ENCODE measurements at places on chromosomes 1 and 21.
A peak's percentile ranks its signal among the peaks of the same experiment; 100 is the strongest.

DNA sequence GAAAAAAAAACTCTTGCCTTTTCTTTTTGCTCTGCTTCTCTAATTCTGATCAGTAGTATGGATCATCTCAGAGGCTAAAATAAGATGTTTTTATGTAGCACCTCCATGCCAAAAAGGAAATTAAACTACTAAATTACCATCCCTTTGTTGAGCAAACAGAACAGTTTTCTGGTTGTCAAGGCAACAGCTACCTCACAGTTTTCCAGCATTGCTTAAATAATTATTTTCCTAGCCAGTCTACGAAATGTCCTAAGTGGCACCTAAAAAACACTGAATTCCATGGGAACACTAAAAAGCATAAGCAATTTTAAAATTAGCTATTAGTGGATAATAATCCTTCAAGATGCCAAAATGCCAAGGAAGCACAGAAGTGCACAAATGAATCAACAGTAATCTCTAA, 61.7 kb downstream of the ARID4B start:
- no peak for DNase-seq

DNA sequence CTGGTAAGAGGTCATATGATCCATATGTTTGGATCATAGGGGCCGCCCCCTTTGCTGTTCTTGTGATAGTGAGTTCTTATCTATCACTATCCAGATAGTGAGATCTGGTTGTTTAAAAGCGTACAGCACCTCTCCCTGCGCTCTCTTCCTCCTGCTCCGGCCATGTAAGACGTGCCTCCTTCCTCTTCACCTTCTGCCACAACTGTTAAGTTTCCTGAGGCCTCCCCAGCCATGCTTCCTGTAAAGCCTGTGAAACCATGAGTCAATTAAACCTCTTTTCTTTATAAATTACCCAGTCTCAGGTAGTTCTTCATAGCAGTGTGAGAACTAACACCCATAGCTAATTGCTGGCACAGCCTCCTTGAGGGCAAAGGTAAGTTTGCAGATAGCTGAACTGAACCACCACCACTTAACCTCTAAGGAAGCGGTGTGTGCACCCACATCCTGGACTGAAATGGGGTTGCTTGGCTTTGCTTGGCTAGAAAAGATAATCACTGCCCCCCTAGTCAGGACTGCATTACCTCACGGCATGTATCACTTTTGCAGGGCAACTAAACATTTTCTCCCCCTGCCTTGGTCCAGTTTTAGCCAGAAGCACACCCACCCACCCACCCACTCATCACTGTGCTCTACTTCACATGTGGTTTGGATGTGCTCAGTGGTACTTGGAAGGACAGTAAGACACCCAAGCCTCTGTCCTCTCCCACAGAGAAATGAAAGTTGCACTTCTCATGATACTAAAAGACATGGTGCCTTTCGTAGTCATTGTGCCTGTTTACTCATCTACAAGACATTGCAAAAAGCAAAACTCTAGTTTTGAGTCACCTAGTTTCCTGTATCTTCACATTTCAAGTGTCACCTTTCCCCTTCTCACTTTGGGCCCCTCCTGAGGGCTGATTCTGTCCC, 23.1 kb upstream of the PTAFR start:
- DNase-seq, result peak; percentile 88

DNA sequence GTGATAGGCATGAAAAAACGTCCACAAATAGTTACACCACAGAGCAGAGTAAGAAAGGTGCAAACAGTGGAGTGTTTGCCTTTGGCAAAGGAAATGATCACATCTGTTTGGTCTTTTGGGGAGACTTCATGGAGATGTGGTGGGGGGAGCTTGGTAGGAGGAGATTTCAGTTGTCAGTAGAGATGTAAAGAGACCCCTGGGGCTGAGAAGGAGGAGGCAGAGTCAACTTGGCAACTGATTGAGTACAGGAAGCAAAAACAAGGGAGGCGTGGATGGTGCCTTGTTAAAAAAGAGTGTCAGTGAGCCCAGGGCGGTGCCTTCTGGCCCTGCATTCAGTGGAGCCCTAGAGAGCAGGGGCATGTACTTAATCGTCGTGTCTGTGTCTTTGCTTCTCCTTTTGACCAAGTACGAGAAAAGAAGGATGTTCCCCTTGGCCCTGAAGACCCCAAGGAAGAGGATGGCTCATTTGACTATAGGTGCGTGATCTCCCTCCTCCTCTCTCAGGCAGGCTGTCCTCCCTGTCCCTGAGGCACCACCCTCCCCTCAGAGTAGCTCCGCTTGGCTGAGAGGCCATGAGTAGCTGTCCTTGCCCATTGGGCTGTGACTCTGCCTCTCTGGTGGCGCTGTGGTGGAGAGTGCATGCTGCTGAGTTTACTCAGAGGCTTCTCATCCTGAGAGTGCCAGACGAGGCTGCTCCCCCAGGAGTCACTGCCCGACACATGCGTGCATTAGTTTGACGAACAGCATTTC, 30.4 kb upstream of the CNTN2 start:
- DNase-seq, result no peak

- no peak for DNase-seq
Observed at GRCh38 chr1:51906306-51907078, 28.0 kb upstream of the NRDC start.

- no peak for DNase-seq
Observed at GRCh38 chr1:240395336-240395735, 216.6 kb downstream of the GREM2 start.

DNA sequence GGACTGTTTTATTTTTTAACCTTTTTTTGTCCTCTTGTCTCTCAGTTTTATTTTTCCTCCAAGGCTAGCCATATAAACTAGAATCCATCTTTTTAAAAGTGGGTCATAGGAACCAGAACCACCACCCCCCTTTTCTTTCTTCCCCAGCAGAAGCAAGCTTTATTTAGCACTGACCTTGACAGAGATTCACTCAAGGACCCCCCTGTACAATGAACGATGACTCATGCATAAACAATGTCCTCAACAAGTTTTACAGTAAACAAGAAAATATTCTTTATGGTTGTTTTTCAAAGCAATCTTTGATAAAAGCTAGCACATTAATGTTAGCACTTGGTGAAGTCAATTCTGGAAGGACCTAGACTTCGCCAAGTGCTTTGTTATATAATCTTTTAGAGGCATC, 14.1 kb downstream of the PKN2 start:
- no peak for DNase-seq

GRCh38 chr1:56578138-56578962, 1.0 kb downstream of the PLPP3 start:
- peak; percentile 38 for DNase-seq

- DNase-seq, result peak; percentile 60
Observed at GRCh38 chr1:50968821-50969610, 1.0 kb upstream of the CDKN2C start.

- no peak for DNase-seq
Observed at GRCh38 chr1:247090455-247090854, 11.8 kb upstream of the ZNF670 start.

DNA sequence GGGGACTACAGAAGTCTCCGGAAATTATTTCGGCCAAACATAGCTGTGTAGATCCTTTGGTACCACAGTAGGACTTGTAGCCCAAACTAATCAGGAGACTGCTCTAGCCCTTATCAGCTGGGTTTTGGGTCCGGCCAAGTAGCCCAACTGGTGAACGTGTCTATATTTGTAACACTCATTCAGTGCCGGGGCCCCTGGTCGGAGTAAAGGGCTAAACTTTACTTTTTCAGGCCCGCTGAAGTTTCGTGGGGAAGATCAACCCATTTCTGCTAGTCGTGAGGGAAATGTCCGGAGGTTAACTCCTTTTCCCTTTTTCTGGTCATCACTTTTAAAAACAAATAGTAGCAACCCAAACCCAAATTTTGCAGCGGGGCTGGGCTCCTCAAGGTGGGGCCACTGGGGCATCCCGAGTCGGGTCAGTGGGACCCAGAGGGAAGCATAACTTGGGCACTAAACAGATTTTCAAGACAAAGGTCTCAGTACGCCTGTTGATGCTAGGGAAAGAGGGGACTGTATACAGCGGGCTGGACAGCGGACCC, 1.7 kb downstream of the LHX9 start:
- DNase-seq, result no peak

- no peak for DNase-seq
Observed at GRCh38 chr1:2330519-2331199, 60.7 kb downstream of the MORN1 start.

DNA sequence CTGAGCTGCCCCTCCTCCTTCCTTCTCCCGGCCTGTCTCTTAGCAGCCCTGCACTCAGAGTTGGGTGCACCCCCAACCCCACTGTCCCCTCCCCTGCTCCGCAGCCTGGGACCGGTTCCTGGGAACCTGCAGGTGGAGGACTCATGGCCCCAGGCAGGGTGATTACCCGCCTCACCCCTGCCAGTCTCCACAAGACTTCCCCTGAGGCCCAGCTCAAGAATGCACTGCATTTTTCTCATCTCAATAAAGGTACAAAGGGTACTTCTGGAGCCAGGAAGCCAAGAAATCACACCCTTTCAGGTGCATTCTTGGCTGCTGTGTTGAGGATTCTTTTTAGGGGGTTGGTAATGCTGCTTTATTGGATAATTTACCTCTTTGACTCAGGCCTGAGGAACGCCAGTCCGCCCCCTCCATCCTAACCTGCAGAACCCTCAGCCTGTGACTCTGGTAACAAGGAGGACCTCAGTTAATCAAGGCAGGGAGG, 126.3 kb upstream of the TMPRSS2 start:
- DNase-seq, result no peak

Measured in GM10248 (cell line).